ENCODE measurements at places on chromosomes 11 and 22. TPM values are rescaled to one million over a fixed set of nuclear protein-coding genes. Genes with fewer than 3 reads are reported as not detected.

DNA sequence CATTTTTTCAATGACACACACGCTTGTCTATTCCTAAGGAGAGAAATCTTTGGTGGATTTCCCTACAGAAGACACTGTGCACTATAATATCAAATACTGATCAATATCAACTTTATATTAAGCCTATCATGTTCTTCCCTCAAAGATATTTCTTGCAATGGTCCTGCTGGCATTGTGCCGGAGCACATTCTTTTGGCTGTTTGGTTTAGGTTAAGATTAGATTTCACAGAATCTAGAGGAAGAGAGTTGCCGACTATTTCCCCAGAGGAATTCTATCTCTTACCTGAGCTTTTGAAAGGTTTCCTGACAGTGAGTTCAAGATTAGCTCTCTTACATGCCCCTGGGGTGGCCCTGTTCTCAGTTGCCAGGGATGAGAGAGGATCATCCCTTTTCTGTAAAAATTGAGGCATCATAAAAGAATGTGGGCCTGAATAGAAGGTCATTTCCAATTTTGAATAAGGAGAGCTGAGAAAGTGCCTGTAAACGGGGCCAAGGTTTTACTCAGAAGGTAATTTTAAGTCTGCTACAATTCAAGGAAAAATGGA is 180.6 kb upstream of the ARHGAP20 start:
- no peak for DNase-seq

Gene CATSPERZ
- total RNA-seq, result 1.7 TPM

Gene KRTAP5-8
- total RNA-seq, result 0.31 TPM

DNA sequence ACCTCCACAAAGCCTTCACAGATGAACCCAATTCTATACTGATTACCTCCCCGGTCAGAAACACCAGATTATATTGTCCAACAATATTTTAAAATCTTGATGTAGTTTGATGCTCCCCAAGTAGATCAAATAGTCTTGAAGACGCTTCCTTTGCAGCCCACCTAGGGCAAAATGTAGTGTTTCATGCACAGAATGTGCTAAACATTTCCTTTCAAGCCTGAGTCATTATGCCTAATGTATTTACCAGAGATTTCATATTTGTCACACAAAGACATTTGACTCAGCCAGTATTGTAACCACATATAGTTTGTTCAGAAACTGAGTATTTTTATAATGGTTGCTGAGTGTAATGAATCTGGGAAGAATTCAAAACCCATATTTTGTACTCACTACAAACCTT is 1396.8 kb downstream of the LRRC4C start:
- DNase-seq, result no peak

Gene PTGDR2
- 1.6 TPM for total RNA-seq

DNA sequence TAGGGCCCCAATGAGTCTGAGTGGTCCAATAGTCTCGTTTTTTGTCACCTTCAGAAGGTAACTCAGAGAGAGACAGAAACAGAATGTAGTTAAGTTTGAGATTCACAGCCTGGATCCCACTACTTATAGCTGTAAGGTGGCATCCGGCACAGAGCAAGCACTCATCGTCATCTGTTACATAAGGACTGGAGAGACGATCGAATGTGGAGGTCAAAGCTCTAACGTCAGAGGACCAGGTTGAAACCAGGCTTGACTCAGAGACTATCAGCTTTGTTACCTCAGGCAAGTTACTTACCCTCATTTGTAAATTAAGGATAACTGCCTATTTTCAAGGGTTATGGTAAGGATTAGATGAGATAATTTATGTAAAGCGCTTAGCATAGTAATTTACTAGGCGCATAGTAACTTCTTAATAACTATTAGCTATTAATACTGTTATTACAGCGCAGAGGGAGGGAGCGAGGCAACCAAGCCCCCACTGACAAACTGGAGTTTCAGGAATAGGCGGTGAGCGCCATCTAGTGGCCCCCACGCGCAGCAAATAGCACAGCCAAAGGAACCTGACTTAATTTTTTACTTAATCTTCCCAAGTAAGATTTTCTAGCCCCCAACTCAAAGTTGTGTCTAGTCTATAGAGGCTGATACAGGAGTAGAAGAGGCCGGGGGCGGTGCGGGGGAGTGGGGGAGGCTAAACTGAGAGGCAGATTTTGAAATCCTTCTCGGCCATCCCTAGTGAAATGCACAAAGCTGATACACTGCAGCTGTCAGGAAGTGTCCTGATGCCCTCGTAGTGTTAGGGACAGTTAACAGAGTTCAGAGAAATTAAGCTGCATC is 29.0 kb upstream of the API5 start:
- DNase-seq, result peak; percentile 16

GRCh38 chr11:128290106-128290840 is 297.1 kb downstream of the ETS1 start:
- DNase-seq, result no peak

Gene OR2AG2
- total RNA-seq, result 0.47 TPM

GRCh38 chr22:37571258-37571991 is 8.5 kb downstream of the LGALS2 start:
- DNase-seq, result no peak

- DNase-seq, result no peak
Measured at GRCh38 chr11:118705791-118706545, 26.5 kb upstream of the TREH start.

DNA sequence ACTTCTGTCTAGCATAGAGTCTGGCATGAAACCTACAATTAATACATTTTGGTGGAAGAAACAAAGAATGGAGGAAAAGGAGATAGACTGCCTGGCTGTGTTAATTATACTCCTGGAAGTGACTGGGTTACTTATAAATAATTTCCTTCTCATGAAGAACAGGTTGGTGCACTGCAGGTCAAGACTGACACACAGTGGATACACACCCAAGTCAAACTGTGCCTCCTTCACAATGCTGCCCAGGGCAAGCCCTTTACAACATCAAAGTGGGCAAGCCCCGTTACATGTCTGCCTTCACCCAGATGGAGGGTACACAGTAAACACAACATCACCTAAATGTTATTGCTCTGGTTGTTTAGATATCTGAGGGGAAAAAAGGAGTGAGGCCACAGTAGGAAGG is 83.7 kb upstream of the KCNA4 start:
- DNase-seq, result no peak

Gene PATE4
- total RNA-seq, result not detected

DNA sequence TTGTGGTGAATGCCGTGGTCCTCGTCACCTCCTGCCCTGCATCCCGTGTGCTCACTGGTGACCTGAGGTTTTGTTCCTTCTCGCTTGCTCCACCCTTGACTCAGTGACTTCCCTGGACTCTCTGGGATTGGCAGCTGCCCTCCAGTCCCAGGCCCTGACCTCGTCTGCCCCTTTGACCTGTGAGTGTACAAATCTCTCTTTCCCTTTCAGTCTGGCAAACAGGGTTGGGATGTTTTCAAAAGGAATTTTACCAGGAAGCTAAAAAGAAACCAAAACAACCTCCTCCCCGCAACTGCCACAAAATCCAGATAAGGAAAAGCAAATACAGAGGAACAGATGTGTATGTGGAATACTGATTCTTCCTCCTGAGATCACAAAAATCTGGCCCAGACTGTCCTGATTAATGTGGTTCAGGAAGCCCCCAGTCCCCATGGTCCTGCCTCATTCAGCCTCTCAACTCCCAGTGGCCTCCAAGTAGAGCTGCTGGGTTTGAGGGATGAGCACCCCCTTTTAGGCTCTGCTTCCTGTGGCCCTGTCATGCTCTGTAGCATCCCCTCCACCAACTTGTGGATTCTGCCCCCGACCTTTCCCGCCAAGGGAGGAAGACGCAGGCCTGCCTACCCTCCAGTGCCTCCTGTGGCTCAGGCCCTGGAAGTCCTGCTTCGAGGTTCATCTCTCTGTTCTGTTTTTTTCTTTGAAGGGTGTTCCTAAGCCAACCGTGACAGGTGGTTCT is 15.2 kb downstream of the ROBO4 start:
- DNase-seq, result no peak

- DNase-seq, result peak; percentile 15
Measured at GRCh38 chr11:120334894-120335462, 1.2 kb upstream of the ARHGEF12 start.

- no peak for DNase-seq
Measured at GRCh38 chr11:13003736-13004493, 5.2 kb upstream of the RASSF10 start.

GRCh38 chr11:64870176-64870892 is 8.1 kb downstream of the EHD1 start:
- DNase-seq, result no peak

GRCh38 chr22:19143967-19144400 is 467 bp downstream of the ESS2 start:
- no peak for DNase-seq

GRCh38 chr22:33227791-33228190 is 169.6 kb upstream of the SYN3 start:
- no peak for DNase-seq

Gene TRIM6
- total RNA-seq, result 0.62 TPM
